SW480 (cell line): ENCODE measurements at places on chromosomes 3 and 15.

DNA sequence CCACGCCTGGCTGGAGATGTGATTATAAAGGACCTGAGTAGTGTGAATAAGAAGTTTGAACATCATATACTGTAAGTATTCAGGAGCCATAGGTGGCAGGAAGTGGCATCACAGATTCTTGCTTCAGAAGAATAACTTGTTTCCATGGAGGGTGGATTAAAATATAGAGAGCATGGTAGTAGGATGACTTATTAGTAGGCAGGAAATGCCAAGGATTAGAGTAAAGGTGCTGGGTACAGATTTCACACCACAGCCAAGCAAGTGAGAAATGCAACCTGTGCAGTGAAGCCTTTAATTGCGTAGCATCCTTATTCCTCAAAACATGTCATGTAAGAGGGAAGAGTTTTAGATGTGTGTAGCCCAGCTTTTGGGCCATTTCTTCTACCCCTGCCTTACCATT, 30.8 kb downstream of the IFT122 start:
- no peak for DNase-seq

GRCh38 chr15:91704343-91704742, 149.2 kb upstream of the SLCO3A1 start:
- DNase-seq, result no peak

DNA sequence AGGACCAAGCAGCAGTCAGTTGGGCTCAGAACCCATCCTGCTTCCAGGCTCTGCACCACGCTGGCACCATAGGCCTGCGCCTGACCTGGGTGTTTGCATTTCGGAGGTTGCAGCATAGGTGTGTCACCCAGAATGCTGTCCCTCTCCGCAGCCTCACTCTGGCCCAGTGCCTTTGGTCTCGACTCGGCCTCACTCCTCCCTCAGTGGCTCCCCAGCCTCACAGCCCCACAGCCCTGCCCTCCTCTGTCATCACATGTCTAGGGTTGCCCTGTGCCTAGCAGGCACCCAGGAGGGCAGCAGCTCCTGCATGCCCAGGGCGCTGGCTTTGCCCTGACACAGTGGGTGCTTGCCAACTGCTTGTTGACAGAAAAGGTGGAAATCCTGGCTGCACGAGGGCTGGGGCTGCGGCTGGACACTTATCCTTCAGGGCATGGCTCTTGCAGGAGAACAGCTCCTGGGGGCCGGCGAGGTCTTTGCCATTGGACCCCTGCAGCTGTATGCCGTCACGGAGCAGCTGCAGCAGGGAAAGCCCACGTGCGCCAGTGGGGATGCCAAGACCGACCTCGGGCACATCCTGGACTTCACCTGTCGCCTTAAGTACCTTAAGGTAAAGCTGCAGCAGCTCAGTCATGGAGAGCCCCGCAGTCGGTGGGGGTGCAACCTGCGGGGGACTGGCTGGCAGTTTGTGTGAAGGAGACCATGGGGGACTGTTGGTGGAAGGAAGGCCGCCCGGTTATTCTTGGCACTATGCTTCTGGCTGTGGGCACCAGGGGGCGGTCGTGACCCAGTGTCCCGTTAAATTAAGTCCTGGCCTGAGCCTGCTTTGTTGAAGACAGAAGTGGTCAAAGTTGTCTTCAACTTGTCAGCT, 16.2 kb downstream of the NISCH start:
- DNase-seq, result peak; percentile 37

DNA sequence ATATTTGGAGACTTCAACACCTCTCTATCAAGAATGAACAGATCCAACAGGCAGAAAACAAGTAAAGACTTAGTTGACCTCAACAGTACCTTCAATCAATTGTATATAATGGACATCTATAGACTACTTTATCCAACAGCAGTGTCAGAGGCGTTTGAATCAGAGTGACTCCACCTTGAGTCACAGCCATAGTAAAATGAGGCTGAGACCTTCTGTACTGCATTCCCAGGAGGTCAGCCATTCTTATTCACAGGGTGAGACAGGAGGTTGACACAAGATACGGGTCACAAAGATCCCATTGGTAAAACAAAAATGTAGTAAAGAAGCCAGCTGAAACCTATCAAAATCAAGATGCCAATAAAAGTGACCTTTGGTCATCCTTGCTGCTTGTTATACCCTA, 299.8 kb downstream of the CNTN3 start:
- no peak for DNase-seq

- no peak for DNase-seq
These were observed 55.0 kb upstream of the DCP1A start for GRCh38 chr3:53402326-53402725.

- DNase-seq, result no peak
These were observed 65.6 kb upstream of the C15orf39 start for GRCh38 chr15:75136118-75136517.

DNA sequence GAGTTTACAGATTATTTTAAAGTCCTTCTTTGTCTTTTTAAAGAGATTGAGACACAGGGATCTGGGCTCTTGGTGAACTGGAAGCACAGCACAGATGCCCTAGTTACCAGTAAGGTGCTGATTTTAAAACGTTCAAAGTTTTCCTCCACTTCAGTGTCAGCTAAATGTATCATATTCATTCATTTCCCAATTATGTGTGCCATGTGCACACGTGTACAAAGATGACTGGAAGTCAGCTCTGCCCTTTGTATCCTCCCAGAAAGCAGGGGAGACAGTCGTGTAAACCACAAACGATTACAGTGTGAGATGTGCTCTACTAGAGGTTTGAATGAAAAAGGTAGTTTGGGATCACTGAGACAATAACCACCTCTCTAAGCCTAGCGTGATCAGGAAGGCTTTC, 730 bp downstream of the ZKSCAN7 start:
- no peak for DNase-seq

DNA sequence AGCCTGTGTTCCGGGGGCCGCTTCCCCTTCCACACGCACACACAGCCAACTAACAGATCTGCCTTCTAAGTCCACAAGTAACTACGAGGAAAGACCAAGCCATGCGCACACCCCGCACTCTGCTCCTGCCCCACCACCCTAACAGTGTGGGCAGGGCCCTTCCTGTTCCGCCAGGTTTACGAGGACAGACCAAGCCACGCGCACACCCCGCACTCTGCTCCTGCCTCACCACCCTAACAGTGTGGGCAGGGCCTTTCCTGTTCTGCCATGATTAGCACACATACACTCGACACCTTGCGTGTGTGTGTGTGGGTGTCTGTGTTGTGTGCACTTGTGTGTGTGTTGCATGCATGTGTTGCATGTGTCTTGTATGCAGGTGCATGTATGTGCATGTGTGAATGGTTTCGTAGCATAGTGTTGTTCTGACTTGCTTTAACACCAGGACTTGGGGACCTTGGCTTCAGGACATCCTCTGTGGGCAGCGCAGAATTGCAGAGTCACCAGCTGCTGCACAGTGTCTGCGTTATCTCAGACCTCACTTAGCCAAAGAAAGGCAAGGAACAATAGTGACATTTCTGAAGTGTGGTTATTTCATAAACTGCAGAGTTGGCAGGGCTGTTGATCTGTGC, 114.4 kb downstream of the CHSY1 start:
- DNase-seq, result no peak

GRCh38 chr15:35206060-35206675, 121.1 kb upstream of the NANOGP8 start:
- DNase-seq, result no peak

GRCh38 chr3:132622761-132623160, 25.7 kb downstream of the ACKR4 start:
- no peak for DNase-seq

DNA sequence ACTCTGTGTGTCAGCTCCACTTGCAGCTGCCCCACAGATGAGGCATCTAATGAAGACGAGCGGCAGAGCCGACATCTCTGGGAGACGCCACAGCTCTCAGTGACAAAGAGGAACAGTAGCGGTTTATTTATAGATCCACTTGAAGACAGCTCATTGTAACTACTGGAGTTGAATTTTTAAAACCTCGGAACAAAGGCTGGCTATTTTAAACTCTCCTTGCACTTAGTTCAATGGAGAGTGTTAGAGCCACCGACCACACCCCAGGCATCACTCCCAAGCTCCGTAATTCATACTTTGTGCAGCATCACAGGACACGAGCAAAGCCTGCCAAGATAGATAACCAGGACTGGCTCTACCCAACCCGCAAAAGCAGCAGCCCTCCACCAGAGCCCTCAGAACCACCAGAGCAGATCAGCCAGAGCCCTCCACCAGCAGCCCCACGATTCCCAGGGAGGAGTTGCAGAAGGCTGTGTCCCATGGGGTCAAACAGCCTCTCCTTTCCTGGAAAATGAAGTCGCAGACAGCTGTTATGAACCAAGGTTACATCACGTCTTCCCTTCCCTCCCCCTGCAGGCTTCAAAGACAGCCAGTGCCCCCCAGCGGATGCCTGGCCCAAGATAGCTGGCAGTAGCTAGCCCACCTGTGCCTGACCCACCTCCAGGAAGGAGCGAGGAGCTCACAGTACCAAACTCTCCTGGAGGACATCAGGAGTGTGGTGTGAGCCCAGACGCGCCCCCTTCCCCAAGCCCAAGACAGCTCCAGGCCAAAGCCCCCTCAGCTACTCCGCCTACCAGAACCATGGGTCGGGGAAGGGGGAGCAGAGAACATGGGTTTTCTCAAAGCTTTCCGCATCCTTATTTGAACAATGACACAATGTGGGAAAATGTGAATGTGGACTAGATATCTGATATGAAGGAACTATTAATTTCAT, 45.7 kb downstream of the POC1A start:
- no peak for DNase-seq

DNA sequence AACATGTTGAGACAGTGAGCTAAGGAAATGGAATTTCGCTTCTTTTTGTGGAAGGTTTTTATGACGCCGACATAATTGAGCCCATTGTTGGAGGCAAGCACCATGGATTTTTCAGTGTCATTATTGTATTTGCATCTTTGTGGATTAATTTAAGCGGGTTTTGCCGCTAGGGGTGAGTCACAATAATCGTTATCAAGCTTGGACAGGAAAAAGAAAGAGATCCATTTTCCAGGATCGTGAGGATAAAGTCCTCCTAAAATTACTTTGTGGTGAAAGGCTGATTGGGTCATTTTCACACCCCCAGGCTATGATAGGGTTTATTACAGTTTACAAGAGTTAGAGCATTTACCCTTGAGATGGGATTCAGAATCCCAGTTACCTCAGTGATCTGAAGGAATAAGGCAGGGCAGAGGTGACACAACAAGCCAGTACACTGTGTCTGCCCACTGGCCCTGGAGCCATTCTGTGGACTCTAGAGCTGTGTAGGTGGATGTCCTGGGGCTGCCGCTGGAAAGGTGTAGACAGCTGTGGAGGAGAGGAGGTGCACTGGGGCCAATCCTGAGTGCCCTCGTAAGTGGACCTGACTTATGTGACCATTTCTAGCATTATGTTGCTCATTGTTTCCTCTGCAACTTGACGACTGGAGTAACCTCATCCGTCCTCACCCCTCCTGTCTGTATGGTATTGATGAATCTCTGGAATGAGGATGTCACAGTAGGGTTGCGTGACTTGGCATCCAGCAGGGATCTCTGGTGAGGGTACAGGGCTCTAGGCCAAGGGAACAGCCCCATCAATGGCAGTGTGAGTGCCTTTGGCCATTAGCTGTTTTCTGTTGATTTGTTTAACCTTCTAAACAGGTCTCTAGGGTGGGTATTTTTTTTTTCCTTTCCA, 370.1 kb downstream of the LRTM1 start:
- DNase-seq, result no peak
